ENCODE measurements at places on chromosomes 12 and 14.
A peak's percentile ranks its signal among the peaks of the same experiment; 100 is the strongest.

GRCh38 chr12:101042211-101042610 lies 167.8 kb downstream of the SLC5A8 start:
- no peak for DNase-seq

DNA sequence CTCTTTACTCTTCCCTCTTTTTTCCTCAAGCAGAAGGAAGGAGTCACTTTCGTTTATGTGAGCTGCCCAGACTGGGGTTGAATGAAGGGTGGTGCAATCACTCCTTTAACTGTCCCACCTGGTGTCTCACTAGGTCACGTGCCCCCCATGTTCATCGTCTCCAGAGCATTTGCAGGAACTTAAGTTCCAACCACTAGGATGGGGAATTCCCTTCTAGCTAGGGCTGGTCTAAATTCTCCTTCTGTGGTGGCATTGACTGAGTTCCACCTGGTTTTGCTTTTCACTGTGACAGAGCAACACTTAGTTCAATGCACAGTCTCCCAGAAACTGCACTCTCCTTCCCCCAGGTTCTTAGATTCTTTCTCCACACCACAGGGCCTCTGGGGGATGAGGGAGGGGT lies 9.5 kb downstream of the FANCM start:
- no peak for DNase-seq

DNA sequence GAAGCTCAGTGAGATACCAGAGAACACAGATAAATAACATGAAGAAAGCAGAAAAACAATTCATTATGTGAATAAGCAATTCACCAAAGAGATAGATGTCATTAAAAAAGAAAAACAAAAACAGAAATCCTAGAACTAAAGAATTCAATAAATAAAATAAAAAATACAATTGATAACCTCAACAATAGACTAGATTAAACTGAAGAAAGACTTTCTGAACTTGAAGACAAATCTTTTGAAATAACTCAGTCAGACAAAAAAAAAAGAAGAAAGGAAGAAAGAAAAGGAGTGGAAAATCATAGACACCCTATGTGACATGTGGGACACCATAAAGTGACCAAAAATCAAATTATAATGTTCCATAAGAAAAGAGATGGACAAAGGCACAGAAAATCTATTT lies 14.0 kb upstream of the SLC38A1 start:
- no peak for DNase-seq

- peak; percentile 40 for DNase-seq
Measured at GRCh38 chr12:57237596-57237931, 8.1 kb downstream of the SHMT2 start.

DNA sequence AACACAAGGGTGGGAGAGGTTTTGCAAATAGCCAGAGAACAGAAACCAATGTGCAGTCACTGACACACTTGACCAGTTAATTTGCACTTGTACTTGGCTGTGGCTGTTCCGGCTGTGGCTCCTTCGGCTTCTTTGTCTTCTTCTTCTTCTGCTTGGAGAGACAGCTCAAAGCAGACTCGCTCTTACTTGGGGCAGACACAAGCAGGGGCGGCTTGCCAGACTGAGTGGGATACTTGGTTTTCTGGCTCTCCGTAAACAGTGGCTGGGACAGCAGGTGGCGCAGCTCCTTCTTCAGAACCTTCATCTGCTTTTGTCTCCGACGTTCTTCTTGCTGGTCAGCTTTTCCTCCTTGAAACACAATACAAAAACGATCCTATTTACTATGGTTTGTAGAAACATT lies 25.0 kb downstream of the OTUB2 start:
- no peak for DNase-seq

DNA sequence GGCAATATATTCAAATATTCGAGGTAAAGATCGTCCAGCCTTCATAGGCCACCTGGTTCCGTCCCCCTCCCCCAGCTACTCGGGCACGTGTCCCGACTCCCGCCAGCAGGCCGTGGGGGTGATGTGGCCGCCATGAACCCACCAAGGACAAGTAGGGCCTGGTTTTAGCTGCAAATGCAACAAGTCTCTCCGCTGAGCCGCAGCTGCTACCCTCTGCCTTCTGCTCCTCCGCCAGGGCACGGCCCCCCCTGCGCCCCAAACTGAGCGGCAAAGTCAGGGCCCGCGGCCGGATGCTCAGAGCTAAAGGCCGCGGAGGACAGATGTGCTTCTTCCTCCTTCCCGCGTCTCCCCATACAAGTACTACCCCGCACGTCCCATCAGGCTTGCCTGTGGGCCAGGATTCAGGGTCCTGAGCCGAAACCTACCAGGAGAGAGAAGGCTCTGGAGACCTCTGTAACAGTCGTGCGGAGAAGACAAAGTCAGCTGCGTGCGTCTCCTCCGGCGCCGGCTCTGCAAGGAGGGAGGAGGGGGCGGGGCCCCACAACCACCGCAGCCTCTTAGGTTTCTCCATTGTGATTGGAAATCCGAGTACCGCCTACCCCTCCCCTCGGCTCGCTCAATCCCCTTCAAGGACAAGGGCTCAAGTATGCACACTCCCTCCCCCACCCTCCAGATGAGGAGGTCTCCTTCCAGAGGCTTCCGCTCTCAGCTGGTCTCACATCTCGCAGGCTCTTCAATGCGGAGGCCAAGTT lies at the start of gene LDHB:
LDHB (minus strand) TSS at position 517 of the 752 bp plus-strand sequence. CDS start 3,171 bp downstream, outside the sequence.
- DNase-seq: peak; percentile 94
